ENCODE measurements at places on chromosomes 3 and 15. TPM values are rescaled to one million over a fixed set of nuclear protein-coding genes. Genes with fewer than 3 reads are reported as not detected.

The FBXL2 gene
- total RNA-seq, result 16.6 TPM

The MESP2 gene
- 1.4 TPM for total RNA-seq

The FYTTD1 gene
- 27.7 TPM for total RNA-seq

The OR4F6 gene
- not detected for total RNA-seq

The MORC1 gene
- not detected for total RNA-seq

The GUCA1C gene
- total RNA-seq, result not detected

The EFHB gene
- 0.96 TPM for total RNA-seq

The NOP10 gene
- total RNA-seq, result 130 TPM

The SPRED1 gene
- total RNA-seq, result 13.3 TPM

DNA sequence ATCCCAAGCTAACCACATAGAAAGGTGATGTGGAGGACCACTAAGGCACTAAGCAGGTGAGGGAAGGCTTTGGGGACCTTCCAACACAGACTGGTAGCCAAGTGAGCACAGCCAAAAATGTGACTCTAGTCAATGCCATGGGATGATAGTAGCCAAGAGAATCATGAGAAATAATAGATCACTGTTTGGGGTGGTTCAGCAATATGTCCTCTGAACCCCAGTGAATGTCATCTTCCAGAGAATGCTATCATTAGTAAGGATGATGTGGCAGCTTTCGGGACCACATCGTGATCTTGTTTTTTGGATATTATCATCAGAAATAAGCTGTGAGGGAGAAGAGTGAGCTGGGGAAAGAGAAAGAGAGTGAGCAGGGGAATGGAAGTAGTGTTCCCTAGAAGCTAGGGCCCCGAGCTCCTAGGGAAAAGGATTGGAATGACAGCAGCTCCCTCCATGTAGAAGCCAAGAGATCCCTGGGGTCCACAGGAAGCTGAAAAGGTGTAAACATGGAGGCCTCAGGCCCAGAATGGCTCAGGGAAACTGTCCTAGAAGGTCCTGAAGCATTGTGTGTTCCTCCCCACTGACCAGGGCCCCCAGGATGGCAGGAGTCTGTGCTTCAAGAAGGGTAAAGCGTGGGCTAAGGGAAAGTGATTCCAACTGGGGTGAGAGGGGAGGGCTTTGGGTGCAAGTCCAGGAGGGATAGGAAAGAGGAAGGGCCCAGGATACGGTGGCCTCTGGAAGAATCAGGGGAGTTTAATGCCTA is 56.6 kb upstream of the KLF13 start:
- no peaks in the 10 kb centered on the region for H3K36me3 ChIP-seq
- DNase-seq, result peak; percentile 2
- no peak overlapping the region for H3K4me3 ChIP-seq

DNA sequence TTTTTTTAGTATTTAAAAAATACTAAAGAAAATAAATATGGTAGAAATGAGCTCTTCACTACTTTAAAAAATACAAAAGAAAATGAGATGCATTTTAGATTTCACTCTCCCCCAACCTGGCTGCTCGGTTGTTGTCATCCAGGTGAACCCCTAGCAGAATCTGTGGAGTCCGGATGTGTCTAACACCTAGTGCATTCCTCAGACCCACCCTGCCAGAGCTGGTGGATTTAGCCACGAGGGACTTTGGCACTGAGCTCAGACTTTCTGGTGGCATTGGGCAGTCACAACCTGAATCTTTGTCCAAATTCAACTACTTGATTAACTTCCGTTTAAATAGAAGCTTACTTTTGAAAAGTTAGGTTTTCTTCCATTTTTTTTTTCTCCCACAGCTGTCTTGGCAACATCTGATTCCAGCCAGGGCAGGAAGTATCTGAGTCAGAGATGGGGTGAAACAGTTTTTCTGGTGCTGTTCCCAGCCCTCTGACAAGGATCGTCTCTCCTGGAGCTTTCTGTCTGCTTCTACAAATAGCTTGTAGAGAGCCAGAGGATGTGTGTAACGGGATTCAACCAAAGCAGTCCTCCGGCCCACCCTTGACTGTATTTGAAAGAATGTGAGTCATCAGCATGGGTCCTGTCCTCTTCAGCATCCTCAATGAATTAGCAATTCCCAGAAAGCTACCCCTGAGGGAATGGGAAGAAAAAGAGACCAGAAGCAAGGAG is 301.8 kb upstream of the MCTP2 start:
- H3K36me3 ChIP-seq, result no peaks in the 10 kb centered on the region
- H3K4me3 ChIP-seq, result no peak overlapping the region
- H3K27me3 ChIP-seq, result no peaks in the 10 kb centered on the region
- H3K4me1 ChIP-seq, result no peaks in the 10 kb centered on the region

GRCh38 chr3:168104361-168104760 is 8.6 kb upstream of the GOLIM4 start:
- no peaks in the 10 kb centered on the region for H3K27me3 ChIP-seq
- H3K36me3 ChIP-seq, result no peaks in the 10 kb centered on the region
- no peak overlapping the region for H3K27ac ChIP-seq
- no peak for DNase-seq

DNA sequence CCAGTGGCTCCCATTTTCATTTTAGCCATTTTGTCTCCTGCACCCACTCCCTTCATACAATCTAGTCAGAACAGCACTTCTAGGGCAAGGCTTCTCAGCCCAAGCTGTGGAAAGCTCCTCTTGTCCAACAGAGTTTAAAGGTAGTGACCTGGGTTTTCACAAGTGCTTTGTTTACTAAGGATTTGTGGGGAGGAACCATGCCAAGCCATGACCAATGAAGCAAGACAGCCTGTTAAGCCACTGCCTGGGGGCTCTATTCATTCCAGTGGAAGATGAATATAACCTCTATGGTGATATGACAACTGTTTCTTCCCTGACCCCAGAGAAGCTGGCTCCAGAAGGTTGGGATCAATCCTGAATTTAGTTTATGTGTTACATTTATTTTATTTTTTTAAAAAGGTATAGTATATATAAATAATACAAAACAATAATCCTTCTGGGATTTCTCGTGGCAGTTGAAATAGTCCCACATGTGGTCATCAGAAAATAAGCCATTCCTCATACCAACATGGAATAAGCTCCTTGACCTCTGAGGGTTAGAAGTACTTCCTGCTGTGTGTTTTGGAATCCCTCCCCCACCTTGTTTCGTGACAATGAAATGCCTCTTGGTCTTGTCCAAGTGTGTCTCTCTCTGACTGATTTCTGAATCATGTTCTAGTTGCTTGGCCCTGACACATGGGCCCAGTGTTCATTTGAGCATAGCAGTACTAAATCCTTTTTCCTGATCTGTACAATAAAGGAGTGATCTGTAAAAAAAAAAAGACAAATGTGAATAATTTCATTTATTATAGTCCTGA is 13.3 kb upstream of the THUMPD3 start:
- no peak for DNase-seq
- no peak overlapping the region for H3K4me3 ChIP-seq
- no peaks in the 10 kb centered on the region for H3K27me3 ChIP-seq
- peaks cover 23% of the 10 kb centered on the region for H3K4me1 ChIP-seq
- H3K27ac ChIP-seq, result no peak overlapping the region

DNA sequence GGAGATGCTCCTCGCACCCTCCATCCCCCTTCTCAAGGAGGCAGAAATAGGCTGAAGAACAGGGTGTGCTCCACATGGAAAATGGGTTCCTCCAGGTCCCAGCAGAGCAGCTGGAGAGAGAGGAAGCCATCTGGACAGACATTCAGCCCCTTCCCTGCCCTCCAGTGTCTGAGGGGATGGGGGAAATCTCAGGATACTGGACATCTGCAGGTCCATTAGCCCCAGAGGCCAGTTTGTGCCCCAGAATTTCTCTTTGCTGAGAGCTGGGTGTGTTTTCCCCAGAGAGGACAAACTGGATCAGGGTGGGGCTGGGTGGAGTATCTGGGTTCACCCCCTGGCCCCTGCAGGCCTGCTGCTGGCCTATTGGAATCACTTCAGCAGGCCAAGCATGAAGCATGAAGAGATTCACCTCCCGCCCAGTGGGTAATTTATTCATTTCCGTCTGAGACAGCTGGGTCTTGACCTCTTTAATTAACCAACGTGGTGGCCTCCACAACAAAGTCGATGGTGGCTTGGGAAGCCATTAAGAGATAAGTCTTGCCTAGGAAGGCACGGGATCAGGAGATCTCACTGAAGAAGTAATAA is 4.6 kb downstream of the FAM3D start:
- no peak overlapping the region for H3K27ac ChIP-seq
- H3K36me3 ChIP-seq, result no peaks in the 10 kb centered on the region

DNA sequence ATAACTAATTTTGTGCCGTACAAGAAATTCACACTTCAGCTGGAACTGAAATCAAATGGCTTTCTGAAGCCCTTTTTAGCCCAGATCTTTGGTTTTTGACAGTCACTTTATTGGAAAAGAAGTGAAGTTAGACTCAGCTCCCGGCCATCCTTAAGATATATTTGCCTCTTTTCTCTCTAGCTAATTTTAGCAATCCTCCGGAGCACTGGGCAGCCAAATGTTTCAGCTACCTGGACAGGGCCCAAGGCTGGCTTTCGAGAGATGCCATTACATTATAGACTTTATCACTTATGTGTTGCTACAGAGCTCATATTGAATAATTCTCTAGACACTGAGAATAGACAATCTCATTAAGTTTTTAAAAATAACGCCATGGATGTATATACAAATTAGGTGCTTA is 28.5 kb upstream of the RPL39L start:
- DNase-seq, result no peak
- no peak overlapping the region for H3K27ac ChIP-seq
- H3K27me3 ChIP-seq, result no peaks in the 10 kb centered on the region
- H3K36me3 ChIP-seq, result no peaks in the 10 kb centered on the region

- no peak for DNase-seq
- H3K4me1 ChIP-seq, result no peaks in the 10 kb centered on the region
- no peak overlapping the region for H3K4me3 ChIP-seq
- no peaks in the 10 kb centered on the region for H3K27me3 ChIP-seq
These were observed 72.0 kb upstream of the RASGRP1 start for GRCh38 chr15:38636597-38636996.

DNA sequence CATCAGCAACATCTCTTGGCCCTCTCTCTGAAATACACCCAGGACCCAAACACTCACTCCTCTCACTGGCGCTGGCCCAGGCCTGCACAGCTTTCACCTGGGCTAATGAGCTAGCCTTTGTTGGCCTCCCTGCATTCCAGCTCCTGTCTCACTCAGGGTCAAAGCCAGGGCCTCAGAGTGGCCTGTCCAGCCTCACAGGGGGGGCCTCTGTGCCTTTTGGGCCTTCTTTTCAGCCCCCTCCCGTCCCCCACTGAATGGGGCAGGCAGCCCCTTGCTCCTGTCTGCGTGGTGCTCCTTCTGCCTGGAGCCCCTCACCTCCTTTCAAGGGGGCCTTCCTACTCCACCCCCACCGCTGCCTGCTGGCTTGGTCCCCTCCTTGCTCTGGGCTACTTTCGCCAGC is 59.0 kb upstream of the PRR23E start:
- H3K27me3 ChIP-seq, result peaks cover 17% of the 10 kb centered on the region
- H3K27ac ChIP-seq, result no peak overlapping the region
- H3K4me1 ChIP-seq, result peaks cover 5% of the 10 kb centered on the region
- no peak overlapping the region for H3K4me3 ChIP-seq

GRCh38 chr3:32946973-32947788 is 4.3 kb upstream of the CCR4 start:
- no peak overlapping the region for H3K27ac ChIP-seq
- no peaks in the 10 kb centered on the region for H3K36me3 ChIP-seq
- H3K4me3 ChIP-seq, result no peak overlapping the region
- DNase-seq, result no peak

- no peak for DNase-seq
- no peaks in the 10 kb centered on the region for H3K4me1 ChIP-seq
- H3K4me3 ChIP-seq, result no peak overlapping the region
These were observed 307.7 kb downstream of the IL5RA start for GRCh38 chr3:2802429-2802828.

- H3K4me3 ChIP-seq, result no peak overlapping the region
- DNase-seq, result no peak
- H3K27me3 ChIP-seq, result no peaks in the 10 kb centered on the region
- H3K27ac ChIP-seq, result no peak overlapping the region
- H3K36me3 ChIP-seq, result no peaks in the 10 kb centered on the region
These were observed 261.0 kb downstream of the SHQ1 start for GRCh38 chr3:72587282-72587681.

GRCh38 chr3:178967177-178967532 is 104.5 kb downstream of the ZMAT3 start:
- DNase-seq, result no peak
- no peaks in the 10 kb centered on the region for H3K36me3 ChIP-seq
- H3K4me3 ChIP-seq, result no peak overlapping the region
- no peaks in the 10 kb centered on the region for H3K27me3 ChIP-seq

GRCh38 chr3:13201851-13202250 is 128.6 kb upstream of the IQSEC1 start:
- DNase-seq, result no peak
- no peaks in the 10 kb centered on the region for H3K4me1 ChIP-seq
- no peak overlapping the region for H3K27ac ChIP-seq
- peaks cover 5% of the 10 kb centered on the region for H3K27me3 ChIP-seq

- H3K27ac ChIP-seq, result peak overlapping the region; percentile 95
- H3K4me3 ChIP-seq, result peak overlapping the region; percentile 63
- no peak for DNase-seq
These were observed 902 bp upstream of the ZCWPW2 start for GRCh38 chr3:28347374-28348264.

- no peak for DNase-seq
These were observed 87.3 kb upstream of the SKOR1 start for GRCh38 chr15:67738056-67738455.

GRCh38 chr3:6753536-6753935 is 107.4 kb upstream of the GRM7 start:
- H3K27ac ChIP-seq, result no peak overlapping the region
- H3K4me1 ChIP-seq, result no peaks in the 10 kb centered on the region
- peaks cover 2% of the 10 kb centered on the region for H3K27me3 ChIP-seq
- no peaks in the 10 kb centered on the region for H3K36me3 ChIP-seq

DNA sequence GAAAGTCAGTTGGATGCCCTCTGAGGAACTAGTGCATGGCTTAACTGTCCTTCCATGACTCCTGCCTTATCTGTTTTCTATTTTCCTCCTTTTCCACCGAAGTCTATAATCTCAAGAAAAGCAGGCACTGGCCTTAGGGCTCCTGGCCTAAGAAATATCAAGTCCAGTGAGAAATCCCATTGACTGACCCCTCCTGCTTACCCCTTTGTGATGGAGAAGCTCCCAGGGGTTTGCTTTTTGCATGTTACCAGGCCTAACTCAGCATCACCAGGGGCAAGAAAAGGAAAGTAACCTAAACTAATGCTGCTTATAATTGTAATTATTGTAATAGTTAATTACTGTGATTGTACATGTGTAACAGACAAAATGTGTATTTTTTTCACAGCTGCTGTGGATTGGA is 21.7 kb downstream of the CCR3 start:
- H3K4me3 ChIP-seq, result no peak overlapping the region
- H3K4me1 ChIP-seq, result no peaks in the 10 kb centered on the region
- DNase-seq, result no peak

DNA sequence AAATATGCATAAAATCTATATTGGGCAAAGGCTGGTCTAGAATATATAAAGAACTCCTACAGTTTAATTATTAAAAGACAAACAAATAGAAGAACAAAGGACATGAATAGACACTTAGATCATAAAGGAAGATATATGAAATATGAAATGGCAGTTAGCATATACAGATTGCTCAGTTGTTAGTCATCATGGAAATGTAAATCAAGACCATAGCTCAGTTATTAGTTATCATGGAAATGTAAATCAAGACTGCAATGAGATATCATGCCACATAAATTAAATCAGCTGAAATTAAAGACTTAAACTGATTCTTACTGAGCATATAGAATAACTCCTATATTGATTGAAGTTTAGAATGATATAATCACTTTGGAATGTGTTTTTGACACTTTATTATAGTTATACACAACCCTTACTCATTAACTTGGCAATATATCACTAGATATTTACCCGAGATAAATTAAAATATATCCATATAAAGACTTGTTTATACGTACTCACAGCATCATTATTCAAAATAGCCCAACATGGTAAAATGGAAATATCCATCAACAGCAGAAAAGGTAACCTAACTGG is 45.2 kb upstream of the GOLGA8B start:
- H3K4me3 ChIP-seq, result no peak overlapping the region
- no peak for DNase-seq
- no peaks in the 10 kb centered on the region for H3K27me3 ChIP-seq
- no peaks in the 10 kb centered on the region for H3K4me1 ChIP-seq
